ENCODE measurements at places on chromosomes 6 and 20. TPM values are rescaled to one million over a fixed set of nuclear protein-coding genes. Genes with fewer than 3 reads are reported as not detected.
A peak's percentile ranks its signal among the peaks of the same experiment; 100 is the strongest.

- no peak overlapping the region for H3K27ac ChIP-seq
- no peaks in the 10 kb centered on the region for H3K36me3 ChIP-seq
- no peaks in the 10 kb centered on the region for H3K27me3 ChIP-seq
- no peak for DNase-seq
- H3K4me1 ChIP-seq = no peaks in the 10 kb centered on the region
- no peak overlapping the region for H3K4me3 ChIP-seq
Observed at GRCh38 chr20:16385462-16385861, 187.8 kb downstream of the KIF16B start.

LAMA2 gene
- total RNA-seq = 73.8 TPM

DNA sequence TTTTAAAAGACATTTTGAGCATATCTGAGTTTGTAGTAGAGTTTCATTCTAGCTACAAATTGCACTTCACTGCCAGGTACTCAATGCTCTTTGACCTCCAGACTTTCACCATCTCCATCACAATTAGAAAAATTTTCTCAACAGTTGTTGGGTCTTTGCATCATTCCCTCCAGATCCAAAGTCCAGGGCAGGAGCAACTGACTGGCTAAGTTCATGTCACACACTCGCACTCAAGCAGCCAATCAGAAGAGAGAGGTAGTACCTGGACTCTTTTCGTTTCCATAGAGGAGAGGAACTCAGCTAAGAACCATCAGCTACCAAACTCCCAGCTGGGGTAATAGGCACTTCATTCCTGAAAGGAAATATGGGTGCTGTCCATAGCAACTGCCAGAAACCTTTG is 9.0 kb downstream of the SPINT3 start:
- DNase-seq = no peak
- no peak overlapping the region for H3K4me3 ChIP-seq
- no peak overlapping the region for H3K27ac ChIP-seq
- no peaks in the 10 kb centered on the region for H3K27me3 ChIP-seq
- H3K4me1 ChIP-seq = no peaks in the 10 kb centered on the region

WFDC12 gene
- total RNA-seq = not detected

FILIP1 gene
- 57.5 TPM for total RNA-seq

DNA sequence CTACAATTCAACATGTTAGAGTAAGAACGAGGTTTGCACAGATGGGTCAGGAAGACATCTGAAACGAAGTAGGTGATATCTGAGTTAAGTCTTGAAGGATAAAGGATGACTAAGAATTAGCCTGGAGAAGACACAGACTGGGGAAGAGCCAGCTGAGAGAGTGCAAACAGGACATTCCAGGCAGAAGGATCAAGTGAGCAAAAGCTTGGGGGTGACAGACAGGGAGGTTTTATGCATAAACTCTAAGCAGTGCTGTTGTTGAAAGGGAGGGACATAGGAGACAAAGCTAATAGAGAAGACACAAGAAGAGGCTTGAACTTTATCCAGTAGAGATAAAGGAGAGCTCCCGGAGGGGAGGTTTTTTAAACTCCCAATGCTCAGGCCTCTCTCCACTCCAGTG is 15.0 kb upstream of the ETV7 start:
- H3K4me1 ChIP-seq = no peaks in the 10 kb centered on the region
- no peaks in the 10 kb centered on the region for H3K36me3 ChIP-seq
- H3K27ac ChIP-seq = no peak overlapping the region
- H3K27me3 ChIP-seq = no peaks in the 10 kb centered on the region

DNA sequence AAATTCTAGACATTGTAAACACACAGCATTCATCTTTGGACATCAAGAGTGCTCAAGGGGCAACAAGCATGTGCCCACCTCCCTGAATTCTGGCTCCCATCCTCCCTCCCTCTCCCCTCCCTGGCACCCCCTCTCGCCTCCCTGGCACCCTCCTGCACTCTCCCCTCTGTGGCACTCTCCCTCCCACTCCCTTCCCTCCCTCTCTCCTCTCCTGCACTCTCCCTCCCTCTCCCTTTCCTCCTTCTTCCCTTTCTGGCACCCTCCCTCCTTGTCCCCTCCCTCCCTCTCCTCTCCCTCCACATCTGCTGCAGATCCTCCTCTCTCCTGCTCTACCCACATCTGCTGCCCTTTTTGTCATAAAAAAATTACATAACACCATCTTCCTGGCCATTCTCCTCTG is 113.0 kb upstream of the SLC22A23 start:
- no peaks in the 10 kb centered on the region for H3K4me1 ChIP-seq
- H3K36me3 ChIP-seq = no peaks in the 10 kb centered on the region
- H3K4me3 ChIP-seq = no peak overlapping the region
- no peaks in the 10 kb centered on the region for H3K27me3 ChIP-seq
- H3K27ac ChIP-seq = no peak overlapping the region

DNA sequence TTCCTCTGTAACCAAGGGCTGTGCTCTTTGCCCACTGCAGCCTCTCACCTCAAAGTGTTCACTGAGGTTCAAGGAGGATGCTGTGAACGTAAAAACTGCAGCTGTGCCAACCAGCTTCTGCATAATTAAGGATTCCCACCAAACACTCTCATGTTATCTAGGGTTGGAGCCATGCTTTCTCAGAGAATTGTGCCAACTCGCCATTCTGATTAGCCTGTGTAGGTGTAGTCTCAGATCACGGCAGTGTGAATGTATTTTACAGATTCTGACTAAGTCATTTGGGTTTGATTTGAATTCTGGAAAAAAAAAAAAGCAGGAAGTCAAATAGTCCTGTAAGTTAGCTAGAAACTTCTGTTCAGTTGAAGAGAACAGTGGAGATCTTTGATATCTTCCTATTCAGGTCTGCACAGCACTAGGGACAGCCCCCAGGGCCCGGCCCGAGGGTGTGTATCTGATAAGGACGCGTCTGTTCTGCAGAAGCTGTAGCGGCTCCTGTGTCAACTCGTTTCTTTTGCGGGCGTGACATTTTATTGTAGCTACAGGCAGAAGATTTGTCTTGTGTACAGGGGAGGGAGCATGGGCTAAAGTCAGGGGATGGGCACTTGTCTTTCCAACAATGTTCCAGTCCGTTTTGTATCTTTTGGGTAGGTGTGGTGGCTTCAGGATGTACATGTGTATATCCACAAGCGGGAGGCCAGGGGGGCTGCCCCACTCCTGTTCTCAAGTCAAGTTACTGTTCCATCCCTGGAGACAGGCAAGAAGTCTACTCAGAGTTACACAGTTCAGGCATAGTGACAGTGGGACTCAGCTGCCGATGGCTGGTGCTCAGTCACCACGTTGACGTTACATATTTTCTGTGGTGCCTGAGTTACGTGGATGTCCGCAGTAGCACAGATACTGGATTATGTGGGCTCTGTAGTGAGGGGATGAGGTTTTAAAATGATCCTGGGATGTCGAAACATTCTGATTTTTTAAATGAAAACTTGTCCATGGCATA is 12.4 kb downstream of the IRF4 start:
- H3K4me3 ChIP-seq = no peak overlapping the region
- H3K27ac ChIP-seq = no peak overlapping the region
- H3K4me1 ChIP-seq = no peaks in the 10 kb centered on the region
- DNase-seq = no peak

DNA sequence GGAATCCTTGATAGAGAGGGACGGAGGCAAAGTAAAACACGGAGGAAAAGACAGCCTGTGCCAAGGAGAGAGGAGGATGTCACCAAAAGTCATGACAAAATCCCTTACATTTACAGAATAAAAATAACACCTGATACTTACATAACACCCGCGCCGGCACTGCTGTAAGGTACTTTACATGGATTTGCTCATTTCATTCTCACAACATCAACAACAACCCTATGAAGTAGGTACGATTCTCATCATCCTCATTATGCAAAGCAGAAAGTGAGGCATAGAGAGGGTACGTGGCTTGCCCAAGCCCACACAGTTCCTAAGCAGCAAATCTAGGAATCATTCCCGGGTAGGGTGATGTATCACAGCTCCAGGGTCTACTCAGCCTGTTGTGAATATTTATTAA is 67.6 kb upstream of the NFATC2 start:
- no peaks in the 10 kb centered on the region for H3K4me1 ChIP-seq
- no peaks in the 10 kb centered on the region for H3K27me3 ChIP-seq
- peaks cover 45% of the 10 kb centered on the region for H3K36me3 ChIP-seq
- H3K4me3 ChIP-seq = no peak overlapping the region
- no peak for DNase-seq

C20orf202 gene
- not detected for total RNA-seq

BEND3 gene
- total RNA-seq = 1.5 TPM

- H3K4me1 ChIP-seq = peaks cover 56% of the 10 kb centered on the region
- no peaks in the 10 kb centered on the region for H3K27me3 ChIP-seq
- H3K4me3 ChIP-seq = no peak overlapping the region
- no peak for DNase-seq
- H3K27ac ChIP-seq = no peak overlapping the region
Observed at GRCh38 chr20:25274891-25275812, 27.3 kb downstream of the PYGB start.

- no peak overlapping the region for H3K4me3 ChIP-seq
- no peaks in the 10 kb centered on the region for H3K27me3 ChIP-seq
- no peaks in the 10 kb centered on the region for H3K36me3 ChIP-seq
- H3K4me1 ChIP-seq = no peaks in the 10 kb centered on the region
Observed at GRCh38 chr6:72322771-72323170, 299.1 kb upstream of the KCNQ5 start.

GRCh38 chr6:117272891-117273290 is 7.5 kb downstream of the VGLL2 start:
- no peak for DNase-seq
- peak overlapping the region; percentile 99 for H3K27ac ChIP-seq
- H3K4me1 ChIP-seq = peaks cover 42% of the 10 kb centered on the region
- H3K36me3 ChIP-seq = no peaks in the 10 kb centered on the region
- H3K4me3 ChIP-seq = no peak overlapping the region

- H3K27me3 ChIP-seq = no peaks in the 10 kb centered on the region
- H3K36me3 ChIP-seq = no peaks in the 10 kb centered on the region
- DNase-seq = no peak
Observed at GRCh38 chr6:136761227-136761922, 30.9 kb downstream of the MAP3K5 start.

DNA sequence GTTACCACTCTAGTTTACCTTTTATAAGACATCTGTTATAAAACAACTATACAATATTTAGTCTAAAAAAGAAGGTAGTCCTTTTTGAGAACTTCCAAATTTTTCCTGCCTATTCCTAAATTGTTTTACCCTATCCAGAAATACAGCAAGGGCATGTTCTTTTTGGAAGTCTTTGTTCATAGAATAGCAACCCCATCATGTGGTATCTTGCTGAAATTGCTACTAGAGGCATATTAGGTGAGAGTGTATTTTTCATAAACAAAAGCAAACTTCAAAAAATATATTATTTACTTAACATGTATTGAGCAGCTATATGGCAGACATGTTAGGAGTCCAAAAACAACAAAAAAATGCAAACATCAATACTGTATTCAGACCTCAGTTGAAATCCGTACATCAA is 371.8 kb upstream of the NRSN1 start:
- H3K27me3 ChIP-seq = no peaks in the 10 kb centered on the region
- H3K4me3 ChIP-seq = no peak overlapping the region
- no peak overlapping the region for H3K27ac ChIP-seq
- DNase-seq = no peak

DNA sequence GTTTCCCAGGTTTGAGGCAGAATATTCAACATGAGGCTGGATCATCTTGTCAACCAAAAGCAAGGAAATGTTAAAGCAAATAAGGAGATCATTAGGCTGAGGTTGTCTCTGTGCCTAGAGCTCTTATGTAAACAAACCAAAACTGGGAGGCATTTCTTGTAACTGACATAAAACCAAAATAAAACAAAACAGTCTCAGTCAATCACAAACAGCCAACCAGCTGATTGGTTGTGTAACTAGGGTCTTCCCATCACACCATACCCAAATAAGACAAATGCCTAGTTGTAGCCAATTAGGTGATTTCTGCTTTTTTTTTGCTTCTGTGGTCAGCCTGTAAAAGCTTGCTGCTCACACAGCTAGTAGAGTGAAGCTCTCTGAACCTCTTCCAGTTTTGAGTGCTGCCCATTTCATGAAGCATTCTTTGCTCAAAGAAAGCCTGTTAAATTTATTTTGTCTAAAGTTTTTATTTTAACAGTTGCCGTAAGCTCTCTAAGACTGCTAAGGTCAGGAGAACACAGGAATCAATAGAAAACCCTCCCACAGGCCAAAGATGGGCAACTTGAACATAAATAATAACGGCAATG is 8.9 kb upstream of the FITM2 start:
- no peak for DNase-seq
- H3K36me3 ChIP-seq = no peaks in the 10 kb centered on the region
- no peak overlapping the region for H3K4me3 ChIP-seq
- H3K4me1 ChIP-seq = no peaks in the 10 kb centered on the region

DNA sequence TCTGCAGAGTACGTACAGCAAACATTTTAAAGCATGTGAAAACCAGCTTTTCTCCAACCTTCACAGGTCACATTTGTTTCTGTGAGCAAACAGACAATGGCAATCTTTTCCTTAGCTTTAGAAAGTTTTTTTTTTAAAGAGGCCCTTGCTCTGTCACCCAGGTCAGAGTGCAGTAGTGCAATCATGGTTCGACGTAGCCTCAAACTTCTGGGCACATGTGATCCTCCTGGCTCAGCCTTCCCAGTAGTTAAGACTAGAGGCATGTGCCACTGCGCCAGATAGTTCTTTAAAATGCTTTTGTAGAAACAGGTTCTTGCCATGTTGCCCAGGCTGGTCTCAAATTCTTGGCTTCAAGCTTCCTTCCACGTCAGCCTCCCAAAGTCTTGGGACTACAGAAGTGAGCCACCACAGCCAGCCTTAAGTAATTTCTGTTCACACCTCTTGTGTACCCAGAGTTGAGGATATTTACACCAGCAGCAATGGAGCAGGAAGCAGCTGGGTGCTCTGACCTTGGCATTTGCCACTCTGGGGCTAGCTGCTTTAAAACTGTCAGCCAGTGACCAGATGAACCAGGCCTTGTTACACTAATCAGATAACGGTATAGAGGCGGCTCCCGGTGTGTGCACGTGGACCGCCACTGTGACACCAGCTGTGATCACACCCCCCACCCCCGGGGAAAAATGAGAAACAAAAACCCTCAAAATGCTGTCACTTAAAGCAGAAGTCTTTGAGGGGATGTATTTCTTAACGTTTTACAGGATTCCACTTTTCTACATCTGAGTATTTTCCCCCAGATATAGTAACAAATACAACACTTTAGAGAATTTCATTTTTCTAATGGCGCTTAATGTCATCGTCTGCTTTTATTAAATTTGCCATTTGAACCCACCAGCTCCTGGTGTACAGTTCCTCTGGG is 71.3 kb downstream of the AKAP12 start:
- DNase-seq = no peak
- H3K27me3 ChIP-seq = no peaks in the 10 kb centered on the region
- H3K4me1 ChIP-seq = no peaks in the 10 kb centered on the region
- no peaks in the 10 kb centered on the region for H3K36me3 ChIP-seq
- no peak overlapping the region for H3K27ac ChIP-seq
- H3K4me3 ChIP-seq = no peak overlapping the region

ABHD16B gene
- not detected for total RNA-seq

Data from gastrocnemius medialis (tissue), 4 donors.